ENCODE measurements at places on chromosomes 11 and 22. TPM values are rescaled to one million over a fixed set of nuclear protein-coding genes. Genes with fewer than 3 reads are reported as not detected.

Gene LAYN
- 12.9 TPM for total RNA-seq

Gene ZNF70
- 12.8 TPM for total RNA-seq

Gene ARFGAP3
- total RNA-seq: 88.1 TPM

Gene PLA2G3
- total RNA-seq: 0.07 TPM

Gene C22orf31
- not detected for total RNA-seq

Gene SAA4
- not detected for total RNA-seq

Gene TST
- 25.3 TPM for total RNA-seq

Gene MS4A4A
- not detected for total RNA-seq
